ENCODE measurements at places on chromosomes 12 and 14. TPM values are rescaled to one million over a fixed set of nuclear protein-coding genes. Genes with fewer than 3 reads are reported as not detected.
A peak's percentile ranks its signal among the peaks of the same experiment; 100 is the strongest.

- no peaks in the 10 kb centered on the region for H3K4me1 ChIP-seq
- H3K4me3 ChIP-seq: no peak overlapping the region
- H3K36me3 ChIP-seq: no peaks in the 10 kb centered on the region
- H3K27me3 ChIP-seq: peaks cover 9% of the 10 kb centered on the region
Measured at GRCh38 chr12:125259178-125259867, 194.1 kb downstream of the AACS start.

GRCh38 chr12:93571365-93571924 is 1.0 kb upstream of the SOCS2 start:
- no peaks in the 10 kb centered on the region for H3K27me3 ChIP-seq
- H3K36me3 ChIP-seq: peaks cover 11% of the 10 kb centered on the region
- H3K4me1 ChIP-seq: peaks cover 43% of the 10 kb centered on the region
- H3K4me3 ChIP-seq: peak overlapping the region; percentile 92
- H3K27ac ChIP-seq: no peak overlapping the region
- peak; percentile 50 for DNase-seq

DNA sequence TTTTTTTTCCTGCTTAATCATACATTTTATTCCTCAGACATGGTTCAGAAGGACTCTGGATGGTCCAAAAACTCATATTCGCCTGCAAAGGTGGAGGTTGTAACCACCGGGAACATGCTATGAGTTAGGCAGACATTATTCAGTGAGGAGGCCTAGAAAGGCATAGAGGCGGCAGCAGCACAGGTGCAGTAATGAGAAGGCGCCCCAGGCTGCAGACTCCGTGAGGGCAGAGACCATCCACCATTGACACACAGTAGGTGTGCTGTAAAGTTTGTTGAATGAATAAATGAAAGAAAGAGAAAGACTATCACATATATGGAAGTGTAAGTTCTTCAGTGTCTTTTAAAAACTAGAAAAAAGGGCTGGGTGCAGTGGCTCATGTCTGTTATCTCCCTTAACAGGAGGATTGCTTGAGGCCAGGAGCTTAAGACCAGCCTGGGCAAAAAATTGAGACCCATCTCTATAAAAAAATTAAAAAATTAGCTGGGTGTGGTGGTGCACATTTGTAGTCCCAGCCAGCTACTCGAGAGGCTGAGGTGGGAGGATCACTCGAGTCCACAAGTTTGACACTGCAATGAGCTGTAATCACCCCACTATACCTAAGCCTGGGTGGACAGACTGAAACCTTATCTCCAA is 34.5 kb upstream of the PTGR2 start:
- H3K27me3 ChIP-seq: no peaks in the 10 kb centered on the region
- no peak for DNase-seq
- peak overlapping the region; percentile 9 for H3K27ac ChIP-seq
- no peak overlapping the region for H3K4me3 ChIP-seq
- H3K4me1 ChIP-seq: peaks cover 2% of the 10 kb centered on the region

DNA sequence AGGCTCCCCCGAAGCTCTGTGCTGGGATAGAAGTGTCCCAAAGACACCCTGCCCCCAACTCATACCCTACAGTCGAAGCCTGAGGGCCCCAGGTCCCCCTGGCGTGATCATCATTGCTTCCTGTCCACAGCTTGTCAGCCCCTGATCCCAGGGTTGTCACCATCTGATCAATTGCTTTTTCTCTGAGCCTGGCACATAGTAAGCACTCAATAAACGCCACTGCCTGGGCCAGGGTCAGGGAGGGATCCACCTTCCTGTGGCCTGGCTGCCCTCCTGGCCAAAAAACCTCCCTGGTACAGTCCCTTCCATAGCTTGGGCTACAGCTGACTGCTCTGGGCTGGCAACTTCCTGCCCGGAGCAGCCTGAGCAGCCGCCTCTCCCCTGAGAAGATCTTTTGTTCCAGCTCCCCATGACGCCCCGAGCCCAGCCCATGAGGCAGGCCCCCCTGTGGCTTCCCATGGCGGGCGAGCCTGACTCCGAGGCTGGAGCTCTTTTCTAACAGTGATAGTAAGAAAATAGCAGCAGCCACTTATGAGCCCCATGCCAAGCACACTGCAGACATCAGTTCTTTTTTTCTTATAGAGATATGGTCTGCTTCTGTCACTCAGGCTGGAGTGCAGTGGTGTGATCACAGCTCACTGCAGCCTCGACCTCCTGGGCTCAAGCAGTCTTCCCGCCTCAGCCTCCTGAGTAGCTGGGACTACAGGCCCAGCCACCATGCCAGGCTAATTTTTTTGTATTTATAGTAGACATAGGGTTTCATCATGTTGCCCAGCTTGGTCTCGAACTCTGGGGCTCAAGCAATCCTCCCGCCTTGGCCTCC is 6.5 kb downstream of the SH2B3 start:
- H3K36me3 ChIP-seq: peaks cover 2% of the 10 kb centered on the region
- DNase-seq: no peak
- H3K27ac ChIP-seq: peak overlapping the region; percentile 97
- H3K27me3 ChIP-seq: no peaks in the 10 kb centered on the region

Gene MUCL1
- total RNA-seq: not detected

Gene ART4
- not detected for total RNA-seq

- H3K27me3 ChIP-seq: no peaks in the 10 kb centered on the region
- peaks cover 41% of the 10 kb centered on the region for H3K4me1 ChIP-seq
- H3K4me3 ChIP-seq: peak overlapping the region; percentile 84
- H3K36me3 ChIP-seq: peaks cover 7% of the 10 kb centered on the region
- DNase-seq: no peak
Measured at GRCh38 chr14:106395456-106396050, 869.2 kb downstream of the TMEM121 start.

- no peak for DNase-seq
- H3K4me1 ChIP-seq: peaks cover 2% of the 10 kb centered on the region
- H3K36me3 ChIP-seq: no peaks in the 10 kb centered on the region
- no peaks in the 10 kb centered on the region for H3K27me3 ChIP-seq
Measured at GRCh38 chr12:79773896-79774295, 83.1 kb upstream of the PAWR start.

GRCh38 chr12:70059373-70059772 is 183.9 kb upstream of the CNOT2 start:
- peaks cover 7% of the 10 kb centered on the region for H3K27me3 ChIP-seq
- no peak overlapping the region for H3K4me3 ChIP-seq
- no peak overlapping the region for H3K27ac ChIP-seq
- no peaks in the 10 kb centered on the region for H3K36me3 ChIP-seq
- H3K4me1 ChIP-seq: no peaks in the 10 kb centered on the region

DNA sequence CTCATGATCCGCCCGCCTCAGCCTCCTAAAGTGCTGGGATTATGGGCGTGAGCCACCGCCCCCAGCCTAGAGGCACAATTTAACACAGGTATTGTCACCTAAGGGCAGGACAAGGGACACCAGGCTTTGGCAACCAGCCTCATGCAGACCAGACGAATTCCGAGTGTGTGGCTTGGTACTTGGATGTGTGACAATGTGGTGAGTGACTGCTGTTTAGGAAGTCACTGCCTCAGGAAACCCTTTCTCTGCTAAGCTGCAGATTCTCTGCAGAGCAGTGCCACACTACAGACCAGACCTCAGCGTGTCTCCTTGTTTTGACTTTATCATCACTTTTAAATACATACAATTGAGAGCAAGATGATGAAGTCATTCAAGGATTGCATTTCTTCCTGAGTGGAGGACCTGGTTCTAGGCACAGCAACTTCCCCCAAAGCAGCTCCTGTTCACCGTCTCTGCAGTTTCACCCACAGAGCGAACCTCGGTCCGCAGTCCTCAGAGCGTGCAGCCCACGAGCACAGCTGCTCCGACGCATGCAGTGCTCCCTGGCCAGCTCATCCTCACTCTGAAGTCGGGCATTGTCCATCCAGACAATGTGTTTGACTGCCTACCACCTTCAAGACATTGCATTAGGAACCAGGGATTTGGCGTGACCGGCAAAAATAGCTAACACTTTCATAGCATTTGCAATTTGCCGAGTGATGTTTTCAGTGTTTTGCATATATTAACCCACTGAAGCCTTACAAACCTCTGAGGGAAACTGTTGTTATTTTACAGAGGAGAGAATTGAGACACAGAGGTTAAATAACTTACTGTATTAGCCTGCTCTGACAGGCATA is 235.2 kb downstream of the CHST11 start:
- peaks cover 54% of the 10 kb centered on the region for H3K4me1 ChIP-seq
- H3K4me3 ChIP-seq: no peak overlapping the region
- H3K27me3 ChIP-seq: no peaks in the 10 kb centered on the region
- DNase-seq: no peak
- no peak overlapping the region for H3K27ac ChIP-seq

Gene AMIGO2
- 8.0 TPM for total RNA-seq

DNA sequence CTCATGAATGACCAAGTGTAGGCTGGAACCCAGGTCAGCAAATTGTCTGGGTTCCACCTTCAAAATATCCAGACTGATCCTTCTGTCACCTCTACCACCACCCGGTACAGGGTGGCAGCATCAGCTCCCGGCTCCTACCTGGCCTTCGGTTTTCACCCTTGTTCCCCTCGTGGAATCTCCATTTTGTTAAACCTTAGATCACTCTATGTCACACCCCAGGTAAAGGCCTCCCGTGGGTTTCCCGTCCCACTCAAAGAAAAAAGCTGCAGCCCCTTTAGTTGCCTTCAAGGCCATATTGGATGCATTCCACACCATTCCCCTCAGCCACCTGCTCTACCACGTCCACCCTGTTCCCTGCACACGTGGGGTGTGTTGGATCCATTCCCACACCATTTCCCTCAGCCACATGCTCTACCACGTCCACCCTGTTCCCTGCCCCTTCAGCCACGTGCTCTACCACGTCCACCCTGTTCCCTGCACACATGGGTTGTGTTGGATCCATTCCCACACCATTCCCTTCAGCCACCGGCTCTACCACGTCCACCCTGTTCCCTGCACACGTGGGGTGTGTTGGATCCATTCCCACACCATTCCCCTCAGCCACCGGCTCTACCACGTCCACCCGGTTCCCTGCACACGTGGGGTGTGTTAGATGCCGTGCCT is 23.8 kb downstream of the SLC6A13 start:
- peaks cover 3% of the 10 kb centered on the region for H3K4me1 ChIP-seq
- peaks cover 2% of the 10 kb centered on the region for H3K36me3 ChIP-seq
- H3K4me3 ChIP-seq: no peak overlapping the region
- H3K27ac ChIP-seq: no peak overlapping the region
